Renal cortical epithelial cell (primary cell): ENCODE measurements at places on chromosomes 6 and 20.

DNA sequence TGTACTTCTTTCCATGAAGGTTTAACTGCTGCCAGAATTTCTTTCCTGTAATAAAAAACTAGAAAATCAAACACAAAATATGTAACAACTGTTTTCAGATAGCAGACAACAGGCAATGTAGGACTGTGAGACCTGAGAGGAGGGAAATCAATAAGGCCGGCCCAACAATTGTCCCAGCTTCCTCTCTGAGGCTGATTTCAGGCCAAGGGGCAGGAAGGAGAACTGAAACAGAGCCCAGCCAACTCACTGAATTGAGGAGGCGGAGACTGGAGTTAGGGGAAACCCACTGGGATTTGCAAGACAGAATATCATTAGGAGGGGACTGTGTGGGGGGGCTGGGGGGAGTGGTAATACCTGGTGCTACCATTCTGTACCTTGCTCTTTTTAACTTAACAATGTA lies 42.2 kb downstream of the FLRT3 start:
- no peak for DNase-seq

DNA sequence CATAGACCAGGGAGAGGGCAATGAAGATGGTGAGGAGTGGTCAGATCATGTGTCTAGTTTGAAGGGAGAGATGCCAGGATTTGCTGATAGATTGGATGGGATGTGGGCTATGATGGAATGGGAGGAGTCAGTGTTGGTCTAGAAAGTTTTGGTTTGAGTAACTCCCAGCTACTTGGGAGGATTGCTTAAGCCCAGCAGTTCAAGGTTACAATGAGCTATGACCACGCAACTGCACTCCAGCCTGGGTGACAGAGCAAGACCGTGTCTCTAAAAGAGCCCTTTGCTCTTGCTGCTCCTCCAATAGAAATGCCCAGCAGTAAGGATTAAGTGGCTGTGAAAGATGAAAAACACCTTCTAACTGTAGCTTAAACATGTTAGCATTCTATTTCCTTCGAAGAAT lies 18.2 kb upstream of the LAMP5 start:
- DNase-seq: no peak

GRCh38 chr20:18001131-18001921 lies 32.5 kb downstream of the MGME1 start:
- DNase-seq: peak; percentile 85

GRCh38 chr6:150759483-150759882 lies 106.0 kb upstream of the MTHFD1L start:
- DNase-seq: no peak

- no peak for DNase-seq
These were observed 156.9 kb upstream of the BEND3 start for GRCh38 chr6:107272246-107272645.

GRCh38 chr6:79180052-79180451 lies 54.4 kb downstream of the HMGN3 start:
- DNase-seq: peak; percentile 41

GRCh38 chr6:169839029-169839481 lies 87.6 kb downstream of the ERMARD start:
- DNase-seq: no peak

DNA sequence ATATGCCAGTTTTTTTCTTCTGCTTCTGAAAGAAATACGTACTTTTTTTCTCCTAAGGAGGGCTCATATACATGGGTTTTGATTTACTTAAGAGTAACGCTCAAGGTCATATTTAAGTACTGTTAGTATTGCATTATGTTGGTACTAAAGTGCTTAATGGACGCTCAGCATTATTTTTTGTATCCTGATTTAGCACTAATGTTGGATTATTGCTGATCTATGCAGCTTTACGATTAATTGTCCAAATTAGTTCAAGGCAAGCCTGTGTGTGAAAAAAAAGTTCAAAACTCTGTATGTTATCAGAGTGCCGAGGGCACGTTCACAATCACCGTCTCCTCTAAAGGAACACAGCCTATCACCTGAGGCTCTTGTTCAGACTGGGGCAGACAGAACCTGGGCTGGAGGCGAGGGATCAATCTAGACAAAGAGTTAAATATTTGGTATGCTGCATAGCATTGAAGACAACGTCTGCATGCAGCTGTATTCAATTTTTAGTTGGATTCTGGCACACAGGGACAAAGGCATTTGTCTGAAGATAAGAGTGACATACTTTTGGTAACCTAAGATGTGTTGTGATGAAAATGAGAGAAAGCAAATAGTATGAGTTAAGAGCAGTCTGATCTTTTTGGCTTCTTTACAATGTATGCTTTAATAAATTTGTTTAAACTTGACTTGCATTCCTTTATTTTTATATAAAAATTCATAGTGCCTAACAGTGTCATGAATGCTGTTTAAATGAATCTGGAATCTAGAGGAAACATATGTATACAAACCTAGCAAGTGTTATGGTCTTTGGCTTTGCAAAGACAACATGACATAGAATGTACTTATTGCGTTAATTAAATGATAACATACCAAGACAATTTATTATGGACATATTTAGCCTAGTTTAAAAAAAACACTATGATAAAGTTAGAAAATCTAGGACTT lies 341.2 kb downstream of the SAMD5 start:
- no peak for DNase-seq

- peak; percentile 15 for DNase-seq
These were observed 64.4 kb downstream of the UBE2V1 start for GRCh38 chr20:50048420-50049166.

GRCh38 chr6:22886650-22887581 lies 317.6 kb downstream of the HDGFL1 start:
- DNase-seq: peak; percentile 81

DNA sequence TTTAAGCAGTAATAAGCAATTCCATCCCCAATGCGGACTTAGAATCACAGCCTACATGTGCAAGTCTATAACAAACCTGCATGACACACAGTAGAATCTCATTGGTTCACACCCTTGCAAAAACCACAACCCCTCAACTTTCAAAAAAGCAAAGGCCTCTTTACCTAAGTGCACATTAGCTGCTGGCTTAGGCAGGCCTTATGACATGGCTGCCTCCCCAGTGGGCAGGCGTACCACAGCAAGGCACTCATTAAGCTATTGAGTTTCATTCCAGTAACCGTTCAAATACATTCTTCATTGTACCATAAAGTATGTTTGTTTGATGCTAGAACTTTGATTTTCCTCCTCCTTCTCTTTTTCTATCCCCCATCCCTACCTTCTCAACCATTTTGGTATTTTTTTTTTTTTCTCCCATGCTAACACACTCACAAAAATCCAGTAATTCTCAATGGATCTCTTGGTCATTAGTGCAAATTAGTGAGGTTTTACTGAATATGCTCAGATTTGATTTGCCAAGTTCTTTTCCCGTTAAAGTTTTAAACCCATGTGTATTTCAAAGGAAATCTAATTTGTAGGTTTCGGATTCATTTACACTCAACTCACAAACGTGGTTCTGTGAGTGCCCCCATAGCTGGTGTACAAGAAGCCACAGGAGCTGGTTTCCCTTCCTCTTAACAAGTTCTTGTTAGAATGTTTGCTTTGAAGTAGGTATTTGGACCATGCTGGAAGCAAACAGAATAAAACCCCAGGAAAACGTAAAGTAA lies 460.4 kb upstream of the RUNX2 start:
- DNase-seq: no peak

- no peak for DNase-seq
These were observed 227.3 kb downstream of the TINAG start for GRCh38 chr6:54535568-54535967.

GRCh38 chr6:37483917-37484785 lies 15.5 kb downstream of the CCDC167 start:
- DNase-seq: peak; percentile 4

GRCh38 chr6:48613231-48613949 lies 502.4 kb upstream of the PTCHD4 start:
- no peak for DNase-seq

DNA sequence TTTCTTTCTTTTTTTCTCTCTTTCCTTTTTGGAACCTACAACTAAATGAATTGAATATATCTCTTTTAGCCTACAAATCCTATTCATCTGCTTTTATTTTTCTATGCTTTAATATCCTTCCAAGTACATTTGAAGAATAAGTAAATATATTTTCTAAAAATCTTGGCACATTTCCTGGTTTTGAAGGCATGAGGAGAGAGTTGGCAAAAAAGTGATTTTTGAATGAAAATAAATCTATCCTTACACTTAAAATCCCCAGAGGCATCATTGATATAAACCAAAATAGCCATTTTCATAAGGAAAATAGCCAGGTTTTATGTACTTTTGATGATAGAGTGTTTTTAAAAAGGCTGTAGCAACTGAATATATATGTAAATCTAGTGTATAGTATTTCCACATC lies 69.0 kb downstream of the SAMD5 start:
- no peak for DNase-seq
